Lung microvascular endothelial cell (primary cell): ENCODE measurements at places on chromosomes 2 and 18. TPM values are rescaled to one million over a fixed set of nuclear protein-coding genes. Genes with fewer than 3 reads are reported as not detected.

DNA sequence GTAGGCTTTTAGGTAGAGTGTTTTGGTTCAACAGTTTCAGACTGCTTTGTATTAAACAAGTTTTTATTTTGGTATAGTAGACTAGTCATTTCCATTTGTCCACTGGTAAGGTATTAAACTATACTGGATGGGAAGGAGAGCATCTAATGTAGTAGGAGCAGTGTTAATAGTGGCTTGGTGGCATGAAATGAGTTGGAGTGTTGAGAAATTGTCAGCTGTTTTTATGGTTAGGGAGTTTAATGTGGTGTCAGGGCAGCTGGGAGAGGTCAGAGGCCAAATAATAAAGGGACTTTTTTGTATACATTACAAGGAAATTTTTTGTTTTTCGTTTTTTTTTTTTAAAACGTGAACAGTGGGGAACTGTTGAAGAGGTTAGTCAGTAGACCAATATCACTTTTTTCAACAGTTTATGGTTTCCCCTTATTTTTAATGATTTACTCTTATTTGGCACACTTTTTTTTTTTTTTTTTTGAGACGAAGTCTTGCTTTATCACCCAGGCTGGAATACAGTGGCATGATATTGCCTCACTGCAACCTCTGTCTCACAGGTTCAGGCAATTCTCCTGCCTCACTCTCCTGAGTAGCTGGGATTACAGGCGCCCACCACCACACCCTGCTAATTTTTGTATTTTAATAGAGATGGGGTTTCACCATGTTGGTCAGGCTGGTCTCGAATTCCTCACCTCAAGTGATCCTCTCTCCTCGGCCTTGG, 21.2 kb downstream of the ACTR3 start:
- no peak for DNase-seq

GRCh38 chr2:33267756-33268155, 208.7 kb upstream of the RASGRP3 start:
- peak; percentile 63 for DNase-seq

- no peak for DNase-seq
These were observed 91.7 kb downstream of the TGOLN2 start for GRCh38 chr2:85236084-85236483.

GRCh38 chr2:60413814-60414168, 139.7 kb downstream of the BCL11A start:
- DNase-seq, result no peak

GRCh38 chr18:74194691-74195090, 46.4 kb downstream of the TIMM21 start:
- no peak for DNase-seq

GRCh38 chr18:54127759-54128378, 96.6 kb downstream of the MBD2 start:
- peak; percentile 59 for DNase-seq

DNA sequence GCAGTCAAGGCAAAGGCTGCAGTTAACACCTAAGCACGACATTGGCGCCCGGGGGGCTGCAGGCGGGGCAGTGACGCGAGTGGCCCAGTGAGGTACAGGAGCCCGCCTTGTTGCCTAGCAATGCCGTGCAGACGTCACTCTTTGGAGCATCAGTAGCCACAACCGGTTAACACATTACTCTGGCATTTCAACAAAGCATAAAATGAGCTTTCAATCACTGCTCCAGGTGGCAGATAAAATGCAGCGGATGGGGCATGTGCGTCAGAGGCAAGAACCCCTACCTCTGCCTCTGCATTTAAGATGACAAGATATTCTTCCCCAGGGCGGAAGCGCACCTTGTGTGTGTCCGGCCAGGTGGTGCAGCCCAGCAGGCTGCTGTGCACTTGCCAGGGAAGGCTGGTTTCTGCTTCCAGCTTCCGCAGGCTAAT, 139.4 kb downstream of the MTCL1 start:
- no peak for DNase-seq

- no peak for DNase-seq
These were observed 32.8 kb upstream of the CD226 start for GRCh38 chr18:69980509-69980908.

GRCh38 chr2:233339427-233339826, 14.9 kb upstream of the DGKD start:
- DNase-seq, result no peak

DNA sequence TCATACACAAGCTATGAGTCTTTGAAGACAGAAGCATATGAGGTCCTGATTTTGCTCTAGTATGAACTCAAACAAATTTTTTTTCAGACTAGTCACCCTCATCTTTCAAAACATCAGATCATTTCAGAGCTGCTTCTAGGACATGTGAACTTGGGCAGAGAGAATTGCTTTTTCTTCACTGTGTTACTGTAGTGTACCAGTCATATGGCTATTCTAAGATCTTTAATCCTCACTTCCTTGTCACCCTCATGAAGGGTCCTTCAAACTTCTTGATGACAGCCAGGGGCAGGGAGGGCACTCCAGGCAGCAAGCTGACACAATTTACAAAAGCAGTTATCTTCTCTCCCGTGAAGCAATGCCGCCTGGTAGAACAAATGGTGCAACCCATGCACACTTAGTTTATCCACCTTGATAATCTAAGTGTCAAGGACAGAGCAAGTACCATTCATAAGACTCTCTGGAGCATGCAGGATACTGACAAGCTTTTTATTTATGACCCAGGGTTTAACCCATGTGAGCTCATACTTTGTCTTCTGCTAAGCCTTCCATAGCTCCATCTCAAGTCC, 200.6 kb downstream of the DPP10 start:
- no peak for DNase-seq

DNA sequence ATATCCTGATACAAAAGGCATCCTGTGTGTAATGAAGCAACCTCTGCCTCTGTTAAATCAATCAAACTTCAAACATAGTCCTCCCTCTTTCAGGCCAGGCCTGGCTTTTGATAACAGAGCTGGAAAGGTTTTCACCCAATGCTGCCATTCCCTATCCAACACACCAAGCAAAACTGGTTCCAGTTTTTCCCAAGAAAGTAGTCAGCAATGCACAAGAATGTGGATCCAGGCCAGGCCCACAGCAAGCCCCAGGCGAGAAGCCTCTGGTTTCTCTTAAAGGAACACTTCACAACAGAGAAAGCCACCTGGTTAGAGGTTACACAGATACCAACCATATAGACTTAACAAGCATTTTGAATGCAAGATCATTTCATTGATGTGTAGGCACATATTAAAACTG, 49.2 kb upstream of the CCDC150 start:
- DNase-seq, result no peak

UGT1A8 gene
- not detected in 2 replicates for total RNA-seq

SYT4 gene
- total RNA-seq, result not detected in 2 replicates

UGT1A10 gene
- total RNA-seq, result not detected in 2 replicates

CNGA3 gene
- total RNA-seq, result not detected in 2 replicates

HOXD12 gene
- total RNA-seq, result not detected in 2 replicates

CNNM3 gene
- 6.3 and 9.9 TPM in 2 replicates for total RNA-seq

CAPN14 gene
- total RNA-seq, result under 0.01 TPM in 1 of 2 replicates, not detected in the other

HOXD8 gene
- total RNA-seq, result 15.5 and 27.4 TPM in 2 replicates

RBM45 gene
- 15.9 and 20.6 TPM in 2 replicates for total RNA-seq

MYOM1 gene
- 1.1 and 8.7 TPM in 2 replicates for total RNA-seq

LRP2 gene
- not detected in 2 replicates for total RNA-seq

MARCHF4 gene
- 0.20 and 0.22 TPM in 2 replicates for total RNA-seq

AMER3 gene
- total RNA-seq, result not detected in 2 replicates

TMEM37 gene
- 0.20 and 0.22 TPM in 2 replicates for total RNA-seq
